ENCODE measurements at places on chromosomes 2 and 18.

- DNase-seq = no peak
Measured at GRCh38 chr2:1654696-1655374, 89.5 kb downstream of the PXDN start.

DNA sequence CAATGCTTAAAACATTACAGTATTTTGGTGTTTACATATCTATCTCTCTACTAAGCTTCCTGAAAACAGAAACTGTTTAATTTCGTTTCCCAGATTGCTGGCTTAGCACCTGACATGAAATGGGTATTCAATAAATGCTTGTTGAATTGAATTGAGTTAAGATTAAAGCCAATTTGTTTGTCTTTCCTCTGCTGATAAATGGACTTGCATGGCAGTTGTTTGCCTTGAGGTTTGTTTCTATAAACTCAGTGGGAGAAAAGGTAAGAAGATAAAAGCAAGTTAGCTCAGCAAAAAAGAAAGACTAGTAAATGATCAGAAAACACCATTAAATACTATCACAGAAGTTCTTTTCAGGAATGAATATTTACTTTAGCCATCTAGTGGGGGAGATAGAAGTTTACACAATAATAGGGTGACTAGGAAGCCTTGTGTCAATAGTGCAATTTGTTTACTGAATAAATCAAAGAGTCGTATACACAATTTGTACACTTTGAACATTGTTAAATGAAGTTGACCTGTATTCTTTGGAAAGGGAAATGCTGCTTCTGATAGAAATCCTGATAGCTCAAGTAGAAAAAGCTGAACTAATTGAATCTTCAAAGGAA, 754.5 kb upstream of the FAM98A start:
- no peak for DNase-seq

GRCh38 chr2:15259356-15259756, 301.8 kb downstream of the NBAS start:
- peak; percentile 77 for DNase-seq

DNA sequence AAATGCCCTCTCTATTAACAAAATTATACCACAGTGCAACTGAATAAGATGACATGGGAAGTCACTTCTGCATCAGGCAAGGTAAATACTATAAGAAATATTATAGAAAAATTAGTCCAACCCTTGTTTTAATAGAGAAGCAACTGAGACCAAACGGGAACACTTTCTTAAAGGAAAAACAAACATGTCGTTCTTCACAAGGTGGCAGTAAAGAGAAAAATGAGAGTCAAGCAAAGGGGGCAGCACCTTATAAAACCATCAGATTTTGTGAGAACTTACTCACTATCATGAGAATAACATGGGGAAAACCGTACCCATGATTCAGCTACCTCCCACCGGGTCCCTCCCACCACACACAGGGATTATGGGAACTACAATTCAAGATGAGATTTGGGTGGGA, 481.7 kb upstream of the CRIM1 start:
- DNase-seq = no peak

DNA sequence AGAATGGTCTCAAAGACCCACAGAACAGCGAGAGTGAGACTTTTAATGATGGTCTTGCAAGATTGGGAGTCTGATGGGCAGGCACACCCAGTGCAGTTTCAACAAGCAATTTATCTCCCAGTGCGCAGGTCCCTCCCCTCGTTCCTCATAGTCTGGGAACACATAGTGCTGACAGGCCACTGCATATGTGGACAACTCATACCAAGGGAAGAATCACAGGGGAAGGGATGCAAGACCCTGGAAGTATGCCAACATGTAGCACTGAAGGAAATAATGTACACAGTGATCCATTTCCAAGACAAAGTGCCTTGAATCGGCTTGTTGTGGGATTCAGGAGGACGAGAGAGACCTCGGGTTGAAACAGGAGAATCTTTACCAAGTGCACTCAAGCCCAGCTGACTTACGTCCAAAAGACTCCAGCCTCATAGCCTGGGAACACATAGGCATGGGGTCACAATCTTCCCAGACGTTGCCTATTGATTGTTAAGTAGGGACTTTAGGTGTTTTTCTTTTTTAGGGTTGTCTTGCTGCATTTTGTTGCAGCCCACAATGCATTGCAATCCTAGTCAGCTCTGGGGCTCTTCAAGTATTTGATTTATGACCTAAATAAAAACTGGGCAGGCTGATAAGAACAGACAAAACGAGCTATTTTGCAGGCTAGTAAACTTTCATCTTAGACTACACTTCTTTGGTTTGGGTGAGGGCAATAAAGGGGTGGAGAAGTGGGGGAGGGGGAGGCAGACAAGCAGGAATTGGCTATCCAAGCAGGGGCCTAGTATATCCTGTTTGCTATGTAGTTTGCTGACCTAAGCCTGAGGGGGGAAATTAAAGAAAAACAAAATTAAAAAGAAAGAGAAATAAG, 24.7 kb upstream of the SERPINB5 start:
- no peak for DNase-seq

- DNase-seq = no peak
Measured at GRCh38 chr2:172340394-172340793, 87.0 kb upstream of the ITGA6 start.

Data from NCI-H2081 (cell line).